CD4-positive, alpha-beta T cell treated with Interleukin-4 for 4 hours (primary cell): ENCODE measurements at places on chromosomes 5 and 9.

- DNase-seq: no peak
Observed at GRCh38 chr5:149024477-149024876, 38.4 kb downstream of the SH3TC2 start.

DNA sequence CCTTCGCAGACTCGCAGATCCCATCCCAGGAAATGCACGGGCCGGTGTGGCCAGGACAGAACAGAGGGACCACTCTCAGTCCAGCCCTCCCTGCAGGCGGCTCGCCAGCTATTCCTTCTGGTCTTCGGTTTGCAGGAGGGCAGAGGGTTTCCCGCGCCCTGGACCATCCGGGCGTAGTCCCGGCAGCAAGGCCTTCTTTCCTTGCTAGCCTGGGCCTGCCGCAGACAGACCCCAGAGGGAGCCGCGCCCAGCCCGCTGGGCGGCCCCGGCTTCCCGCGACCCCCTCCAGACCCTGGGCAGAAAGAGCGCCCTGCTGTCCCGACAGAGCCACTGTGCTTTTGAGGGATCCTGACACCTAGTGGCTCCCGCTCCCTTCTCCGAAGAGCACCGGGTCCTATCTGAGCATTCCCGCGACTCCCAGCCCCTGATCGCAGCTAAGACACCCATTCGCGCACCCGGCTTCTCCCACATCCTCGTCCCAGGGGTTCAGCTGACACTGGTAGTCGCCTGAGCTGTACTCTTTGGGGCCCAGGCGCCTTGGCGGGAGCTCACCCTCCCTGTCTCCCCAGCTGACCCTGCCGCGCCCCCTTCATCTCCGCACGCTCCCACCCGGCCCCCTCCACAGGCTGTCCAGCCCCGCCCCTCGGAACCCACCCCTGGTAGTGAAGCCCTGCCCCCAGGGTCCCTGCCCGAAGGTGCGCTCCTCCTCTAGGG is 1.1 kb downstream of the CFAP90 start:
- DNase-seq: no peak

GRCh38 chr5:58327289-58327688 is 132.6 kb downstream of the PLK2 start:
- no peak for DNase-seq

DNA sequence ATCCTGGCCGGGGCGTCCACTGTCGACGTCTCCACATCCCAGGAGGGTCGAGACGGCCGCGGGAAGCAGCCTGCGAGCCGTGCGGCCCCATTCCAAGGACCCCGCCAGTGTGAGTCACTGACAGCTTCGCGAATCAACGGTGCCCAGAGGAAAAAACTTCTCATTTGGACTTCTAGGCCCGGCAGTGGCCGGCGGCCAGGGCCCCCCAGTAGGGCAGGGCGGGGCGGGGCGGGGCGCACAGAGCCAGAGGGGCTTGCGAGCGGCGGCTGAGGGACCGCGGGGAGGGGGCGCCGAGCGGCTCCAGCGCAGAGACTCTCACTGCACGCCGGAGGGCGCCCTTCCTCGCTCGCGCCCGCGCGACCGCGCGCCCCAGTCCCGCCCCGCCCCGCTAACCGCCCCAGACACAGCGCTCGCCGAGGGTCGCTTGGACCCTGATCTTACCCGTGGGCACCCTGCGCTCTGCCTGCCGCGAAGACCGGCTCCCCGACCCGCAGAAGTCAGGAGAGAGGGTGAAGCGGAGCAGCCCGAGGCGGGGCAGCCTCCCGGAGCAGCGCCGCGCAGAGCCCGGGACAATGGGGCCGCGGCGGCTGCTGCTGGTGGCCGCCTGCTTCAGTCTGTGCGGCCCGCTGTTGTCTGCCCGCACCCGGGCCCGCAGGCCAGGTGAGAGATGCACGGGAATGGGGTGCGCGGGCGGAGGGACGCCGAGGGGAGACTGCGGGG is at the start of gene F2R:
TSS of gene F2R (plus strand) at position 391 of the 720 bp plus-strand sequence. CDS start at position 573, 182 bp downstream.
- peak; percentile 56 for DNase-seq

- no peak for DNase-seq
Observed at GRCh38 chr5:5139336-5139776, 774 bp upstream of the ADAMTS16 start.

- no peak for DNase-seq
Observed at GRCh38 chr5:77718934-77719610, 57.1 kb downstream of the TBCA start.

GRCh38 chr9:133977421-133978201 is 14.5 kb downstream of the VAV2 start:
- DNase-seq: no peak

- no peak for DNase-seq
Observed at GRCh38 chr5:164763206-164763605, 1257.8 kb downstream of the MAT2B start.
